ENCODE measurements at places on chromosomes 6 and 20.

GRCh38 chr6:162442687-162443086 lies 284.9 kb downstream of the PRKN start:
- no peak for DNase-seq

GRCh38 chr6:141877275-141877983 lies 255.3 kb upstream of the GJE1 start:
- no peak for DNase-seq

- DNase-seq: no peak
Observed at GRCh38 chr6:117441824-117442264, 16.1 kb upstream of the ROS1 start.

DNA sequence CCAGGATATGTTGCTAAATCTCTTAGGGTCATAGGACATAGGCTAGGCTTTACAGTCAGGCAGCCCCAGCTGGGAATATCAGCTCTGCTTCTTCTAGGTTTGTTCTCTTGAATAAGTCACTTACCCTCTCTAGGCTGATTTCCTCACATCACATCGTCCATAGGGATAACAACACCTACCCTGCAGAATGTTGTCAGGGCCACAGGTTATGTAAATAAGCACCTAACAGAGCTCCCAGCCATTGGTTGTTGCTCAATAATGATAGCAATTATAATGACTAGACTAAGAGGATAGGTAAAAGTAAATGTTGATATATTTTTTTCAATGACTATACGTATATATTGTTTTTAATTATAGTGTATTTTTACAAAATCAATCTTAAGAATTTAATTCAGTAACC lies 135.0 kb downstream of the HIVEP2 start:
- no peak for DNase-seq

- DNase-seq: no peak
Observed at GRCh38 chr20:53974785-53975555, 95.4 kb downstream of the BCAS1 start.

- no peak for DNase-seq
Observed at GRCh38 chr6:18861204-18861603, 474.1 kb downstream of the RNF144B start.

GRCh38 chr20:45893831-45894230 lies 2.7 kb downstream of the CTSA start:
- DNase-seq: no peak

DNA sequence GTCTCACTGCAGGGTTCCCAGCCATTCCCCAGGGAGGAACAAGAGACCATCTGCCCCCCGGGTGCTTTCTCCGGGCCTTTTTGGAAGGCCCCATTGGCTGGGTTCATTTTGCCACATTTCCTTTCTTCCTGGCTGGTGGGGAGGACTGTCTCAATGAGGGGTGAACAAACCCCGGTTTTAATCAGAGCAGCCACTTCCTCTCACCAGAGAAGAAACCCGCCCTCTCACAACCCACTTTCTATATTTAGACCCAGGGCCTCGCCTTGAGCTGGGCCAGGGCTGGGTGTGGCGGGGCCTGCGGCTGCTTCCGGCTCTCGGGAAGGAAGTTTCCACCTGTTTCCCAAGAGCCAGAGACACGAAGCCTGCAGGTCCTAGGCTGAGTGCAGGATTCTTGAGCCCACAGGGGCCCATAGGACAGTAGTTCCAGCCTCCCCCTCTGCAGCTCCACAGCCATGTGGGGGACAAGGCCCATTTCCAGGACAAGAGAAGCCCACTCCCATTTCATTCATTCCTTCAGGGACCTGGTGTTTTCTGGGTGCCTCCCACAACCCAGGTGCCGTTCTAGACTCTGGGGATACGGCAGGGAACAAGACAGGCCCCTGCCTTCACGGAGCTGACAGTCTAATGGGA lies 41.8 kb downstream of the RBM38 start:
- peak; percentile 24 for DNase-seq

DNA sequence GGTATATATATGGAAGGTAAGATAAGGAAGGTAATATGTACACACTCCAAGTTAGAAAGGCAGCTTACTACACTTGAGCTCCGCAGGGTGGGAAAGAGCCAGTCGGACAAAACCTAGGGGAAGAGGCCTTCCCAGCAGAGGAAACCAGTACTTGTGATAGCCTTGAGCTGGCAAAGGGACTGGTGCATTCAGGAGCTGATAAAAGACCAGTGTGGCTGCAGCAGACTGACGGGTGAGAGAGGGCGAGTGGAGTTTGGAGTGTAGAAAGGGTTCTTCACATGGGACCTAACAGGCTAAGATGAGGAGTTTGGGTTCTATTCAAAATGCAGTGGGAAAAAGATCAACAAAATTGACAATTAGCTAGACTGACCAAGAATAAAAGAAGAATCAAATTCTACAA lies 49.3 kb upstream of the KIF13A start:
- no peak for DNase-seq

GRCh38 chr20:21166801-21167200 lies 40.9 kb downstream of the KIZ start:
- DNase-seq: no peak

DNA sequence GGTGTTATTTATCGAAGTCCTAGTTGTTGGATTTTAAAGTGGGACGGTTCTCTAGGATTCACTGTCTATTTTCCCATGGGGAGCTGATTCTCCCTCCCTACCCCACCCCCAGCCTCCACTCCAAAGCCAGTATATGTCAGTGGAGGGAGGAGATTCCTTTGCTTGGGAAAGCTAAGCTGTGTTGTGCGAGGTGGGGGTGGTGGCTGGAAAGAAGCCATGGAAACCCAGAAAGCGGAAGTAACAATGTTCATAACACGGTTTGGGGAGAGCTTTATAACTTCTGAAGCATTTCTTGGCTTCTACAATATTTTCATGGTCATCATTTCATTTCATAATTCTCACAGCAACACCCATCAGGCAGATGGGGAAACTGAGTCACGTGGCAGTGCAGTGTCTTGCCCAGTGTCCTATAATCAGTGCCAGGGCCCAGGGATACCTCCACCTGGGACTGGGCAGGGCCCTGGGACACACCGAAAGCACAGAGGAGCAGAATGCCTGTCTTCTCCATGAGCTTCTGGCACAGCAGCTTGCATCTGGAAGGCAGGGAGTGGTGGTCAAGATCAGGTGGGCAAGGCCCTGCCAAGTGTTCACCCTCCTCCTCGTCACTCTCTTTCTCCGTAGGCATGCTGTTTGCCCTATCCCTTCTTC lies 4.5 kb downstream of the SUN5 start:
- DNase-seq: no peak

DNA sequence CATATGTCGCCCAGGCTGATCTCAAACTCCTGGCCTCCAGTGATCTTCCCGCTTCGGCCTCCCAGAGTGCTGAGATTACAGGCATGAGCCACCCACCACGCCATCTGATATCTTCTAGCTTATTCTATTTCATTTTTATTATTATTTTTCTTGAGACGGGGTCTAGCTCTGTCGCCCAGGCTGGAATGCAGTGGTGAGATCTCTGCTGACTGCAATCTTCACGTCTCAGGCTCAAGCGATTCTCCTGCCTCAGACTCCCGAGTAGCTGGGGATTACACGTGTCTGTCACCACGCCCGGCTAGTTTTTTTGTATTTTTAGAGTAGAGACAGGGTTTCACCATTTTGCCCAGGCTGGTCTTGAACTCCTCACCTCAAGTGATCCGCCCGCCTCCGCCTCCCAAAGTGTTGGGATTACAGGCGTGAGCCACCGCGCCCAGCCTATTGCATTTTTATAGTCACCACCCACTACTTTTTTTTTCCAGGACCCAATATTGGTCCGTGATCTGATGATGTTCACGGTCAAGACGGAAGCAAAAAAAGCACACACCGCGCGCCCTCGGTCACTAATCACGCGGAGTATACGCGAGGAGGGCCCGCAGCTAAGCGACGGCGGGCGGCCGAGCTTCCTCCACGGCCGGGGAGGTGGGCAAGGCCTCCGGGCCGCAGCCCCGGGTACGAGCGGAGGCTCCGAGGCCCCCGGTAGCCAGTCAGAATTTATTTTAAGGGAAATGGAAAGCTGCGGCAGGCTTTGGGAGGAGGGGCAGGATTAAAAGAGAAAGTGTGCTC lies 1.1 kb upstream of the LSM14B start:
- DNase-seq: no peak

GRCh38 chr6:39171489-39172376 lies 56.7 kb upstream of the SAYSD1 start:
- DNase-seq: no peak

- no peak for DNase-seq
Observed at GRCh38 chr6:3273707-3274521, 15.2 kb downstream of the PSMG4 start.

- no peak for DNase-seq
Observed at GRCh38 chr6:93165850-93166430, 253.4 kb downstream of the EPHA7 start.

- no peak for DNase-seq
Observed at GRCh38 chr20:50449738-50450492, 60.3 kb upstream of the PTPN1 start.

- DNase-seq: no peak
Observed at GRCh38 chr6:12456343-12456742, 166.2 kb downstream of the EDN1 start.

- DNase-seq: no peak
Observed at GRCh38 chr20:50244352-50245149, 53.9 kb downstream of the CEBPB start.

- DNase-seq: no peak
Observed at GRCh38 chr20:24784607-24785006, 164.5 kb upstream of the CST7 start.

DNA sequence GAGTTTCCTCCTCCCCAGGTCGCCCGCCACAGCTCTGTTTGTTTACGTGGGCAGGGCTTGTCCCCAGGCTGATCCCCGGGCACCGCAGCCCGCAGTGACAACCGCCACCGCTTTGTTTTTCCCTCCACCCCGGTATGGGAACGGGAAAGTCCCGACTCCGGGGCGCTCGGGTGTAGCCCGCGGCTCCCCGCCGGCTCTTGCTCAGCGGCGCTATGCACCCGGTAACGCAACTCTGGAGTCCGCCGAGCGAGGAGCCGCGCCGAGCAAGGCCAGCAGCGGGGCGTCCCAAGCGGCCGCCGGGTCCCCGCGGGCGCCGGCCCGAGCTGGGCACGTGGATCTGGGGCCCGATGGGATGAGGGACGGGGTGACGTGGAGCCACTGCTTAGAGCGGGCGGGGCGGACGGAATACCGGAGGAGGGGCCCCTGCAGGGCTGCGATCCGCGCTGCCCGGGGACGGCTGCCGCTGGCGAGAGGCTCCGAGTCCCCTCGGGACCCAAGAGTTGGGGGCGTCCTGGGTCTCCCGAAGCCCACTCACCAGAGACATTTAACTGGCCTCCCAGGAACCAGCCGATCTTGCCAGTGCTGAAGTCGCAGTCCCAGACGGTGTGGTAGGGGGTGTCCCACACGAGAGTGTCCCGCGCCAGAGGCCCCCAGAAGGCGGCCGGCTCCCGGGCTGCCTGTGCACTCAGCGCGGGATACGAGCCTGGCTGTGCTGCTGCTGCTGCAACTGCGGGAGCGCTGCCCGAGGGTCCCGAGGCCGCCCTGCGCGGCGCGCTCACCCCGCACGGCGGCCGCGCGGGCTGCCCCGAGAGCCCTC lies 497 bp downstream of the ACSS1 start:
- peak; percentile 49 for DNase-seq

- no peak for DNase-seq
Observed at GRCh38 chr6:75124983-75125382, 80.9 kb downstream of the COL12A1 start.

- no peak for DNase-seq
Observed at GRCh38 chr6:85537055-85537494, 56.6 kb downstream of the SNX14 start.

GRCh38 chr6:100432136-100432535 lies 32.6 kb downstream of the SIM1 start:
- no peak for DNase-seq

- no peak for DNase-seq
Observed at GRCh38 chr6:122530440-122531046, 58.9 kb upstream of the SERINC1 start.

DNA sequence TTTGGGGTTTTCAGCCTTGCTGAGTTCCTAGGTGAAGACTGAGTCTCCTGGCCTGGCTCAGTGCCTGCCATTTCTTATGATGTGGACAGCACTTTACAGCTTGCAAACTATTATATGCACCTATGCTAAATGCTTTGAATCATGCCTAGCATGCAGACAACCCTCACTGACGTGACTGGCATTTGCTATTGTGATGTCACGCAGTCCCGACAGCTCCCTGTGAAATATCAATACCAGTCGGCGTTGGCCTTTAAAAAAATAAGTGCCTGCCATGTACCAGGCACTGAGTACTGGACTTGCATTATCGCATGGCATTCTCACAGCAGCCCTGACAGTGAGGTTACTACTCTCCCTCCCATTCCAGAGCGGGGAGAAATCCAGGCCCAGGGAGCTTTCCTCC lies 35.5 kb downstream of the UQCC2 start:
- no peak for DNase-seq

- DNase-seq: no peak
Observed at GRCh38 chr6:11198663-11199603, 33.5 kb downstream of the NEDD9 start.

DNA sequence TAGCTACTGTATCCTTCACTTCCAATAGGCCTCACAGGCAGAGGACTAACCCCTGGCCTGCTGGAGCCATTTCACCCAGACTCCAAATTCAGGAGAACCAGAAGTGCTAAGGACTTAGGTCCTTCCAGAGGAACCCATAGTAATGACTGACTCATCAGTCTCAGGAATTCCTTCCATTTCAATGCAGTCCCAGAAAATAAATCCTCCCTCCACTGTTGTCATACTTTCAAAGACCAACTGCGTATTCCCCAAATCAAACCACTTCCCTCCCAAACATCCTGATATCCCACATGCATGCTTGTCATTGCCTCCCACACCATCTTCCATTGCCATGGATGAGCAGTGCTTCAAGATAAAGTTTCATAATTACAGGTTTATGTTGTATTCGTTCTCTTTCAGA lies 31.8 kb upstream of the NT5E start:
- no peak for DNase-seq

DNA sequence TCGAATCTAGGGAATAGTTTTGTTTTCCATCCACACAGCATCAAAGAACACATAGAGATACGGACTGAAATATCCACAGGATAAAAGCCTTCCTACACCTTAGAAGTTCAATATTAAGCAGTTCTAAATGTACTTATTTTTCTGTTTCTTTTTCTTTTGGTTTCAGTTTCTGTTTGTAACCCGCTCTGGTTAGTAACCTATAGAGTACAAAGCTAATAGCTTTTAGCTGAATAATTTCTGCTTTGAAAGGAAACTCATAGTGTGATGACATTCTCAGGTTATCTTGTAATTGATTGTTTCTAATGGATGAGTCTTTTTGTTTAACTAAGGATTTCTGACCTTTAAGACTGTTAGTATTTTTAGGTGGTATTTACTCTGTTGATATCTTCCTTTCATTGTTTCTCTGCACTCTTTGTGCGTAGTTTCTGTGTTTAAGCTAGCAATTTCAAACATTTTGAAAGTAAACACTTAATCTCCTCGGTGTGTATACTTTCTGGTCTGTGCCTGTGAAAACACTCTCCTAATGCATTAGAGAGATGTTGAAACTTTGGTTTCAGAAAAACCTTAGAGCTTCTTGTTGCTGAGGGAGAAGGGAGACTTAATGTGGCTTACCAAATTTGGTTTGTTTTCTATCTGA lies 385.5 kb downstream of the HDGFL1 start:
- no peak for DNase-seq

GRCh38 chr6:155275808-155276480 lies 12.1 kb downstream of the CLDN20 start:
- DNase-seq: no peak

Measured in stimulated activated CD4-positive, alpha-beta T cell treated with anti-CD3 and anti-CD28 coated beads, TNF-alpha, amount 100 ng/mL, for 1 hour (primary cell).